ENCODE measurements at places on chromosomes 4 and X.

GRCh38 chr4:7932287-7932686 lies 7.4 kb downstream of the AFAP1 start:
- peak overlapping the region; percentile 53 for H3K27ac ChIP-seq
- DNase-seq: no peak
- H3K4me3 ChIP-seq: no peak overlapping the region
- H3K4me1 ChIP-seq: peaks cover 63% of the 10 kb centered on the region
- no peaks in the 10 kb centered on the region for H3K27me3 ChIP-seq
- H3K36me3 ChIP-seq: peaks cover 9% of the 10 kb centered on the region

GRCh38 chrX:15143825-15144121 lies 126.1 kb downstream of the ASB9 start:
- peaks cover 2% of the 10 kb centered on the region for H3K27me3 ChIP-seq
- H3K36me3 ChIP-seq: no peaks in the 10 kb centered on the region
- DNase-seq: no peak
- H3K27ac ChIP-seq: no peak overlapping the region
- H3K4me3 ChIP-seq: no peak overlapping the region
- H3K4me1 ChIP-seq: peaks cover 6% of the 10 kb centered on the region

GRCh38 chrX:24877854-24878650 lies 137.7 kb downstream of the ARX start:
- H3K36me3 ChIP-seq: no peaks in the 10 kb centered on the region
- H3K27me3 ChIP-seq: no peaks in the 10 kb centered on the region
- no peak for DNase-seq

- no peak overlapping the region for H3K4me3 ChIP-seq
- no peak for DNase-seq
- no peaks in the 10 kb centered on the region for H3K36me3 ChIP-seq
- peaks cover 3% of the 10 kb centered on the region for H3K4me1 ChIP-seq
These were observed 204.5 kb upstream of the PSAPL1 start for GRCh38 chr4:7638984-7639789.

DNA sequence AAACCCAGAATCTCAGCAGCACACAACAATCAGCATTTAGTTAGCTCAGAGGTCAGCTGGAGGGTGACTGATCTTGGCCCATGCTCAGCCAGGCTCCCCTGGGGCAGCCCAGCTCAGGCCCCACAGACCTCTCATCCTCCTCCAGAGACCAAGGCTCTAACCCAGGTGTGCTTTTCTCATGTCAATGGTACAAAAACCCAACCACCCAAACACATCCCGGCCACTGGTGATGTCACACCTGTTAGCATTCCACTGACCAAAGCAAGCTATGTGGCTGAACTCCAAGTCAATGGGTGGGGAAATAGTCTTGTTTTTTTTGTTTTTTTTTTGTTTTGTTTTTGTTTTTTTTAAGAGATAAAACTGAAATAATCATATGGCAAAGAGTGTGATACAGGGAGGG lies 77.5 kb downstream of the CYTL1 start:
- no peak overlapping the region for H3K27ac ChIP-seq
- no peaks in the 10 kb centered on the region for H3K4me1 ChIP-seq
- no peaks in the 10 kb centered on the region for H3K36me3 ChIP-seq
- no peak for DNase-seq
- H3K4me3 ChIP-seq: no peak overlapping the region
- peaks cover 25% of the 10 kb centered on the region for H3K27me3 ChIP-seq

- H3K36me3 ChIP-seq: no peaks in the 10 kb centered on the region
- peak overlapping the region; percentile 61 for H3K27ac ChIP-seq
- no peaks in the 10 kb centered on the region for H3K27me3 ChIP-seq
- H3K4me3 ChIP-seq: no peak overlapping the region
- no peak for DNase-seq
- H3K4me1 ChIP-seq: peaks cover 18% of the 10 kb centered on the region
These were observed 239.3 kb downstream of the GRIA2 start for GRCh38 chr4:157459785-157460184.

DNA sequence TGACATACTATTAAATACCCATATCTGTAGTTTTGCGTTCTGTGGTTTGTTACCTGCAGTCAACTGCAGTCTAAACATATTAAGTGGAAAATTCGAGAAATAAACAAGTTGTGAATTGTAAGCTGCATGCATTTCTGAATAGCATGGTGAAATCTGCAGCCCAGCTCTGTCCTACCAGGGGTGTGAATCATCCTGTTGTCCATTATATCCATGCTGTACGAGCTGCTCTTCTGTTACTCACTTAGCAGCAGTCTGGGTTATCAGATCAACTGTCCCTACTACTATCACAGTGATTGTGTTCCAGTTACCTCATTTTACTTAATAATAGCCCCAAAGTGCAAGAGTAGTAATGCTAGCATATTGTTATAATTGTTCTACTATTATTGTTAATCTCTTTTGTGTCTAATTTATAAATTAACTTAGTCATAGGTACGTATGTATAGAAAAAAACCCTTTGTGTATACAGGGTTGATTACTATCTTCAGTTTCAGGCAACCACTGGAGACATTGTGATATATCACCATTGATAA lies 173.7 kb upstream of the FAT4 start:
- H3K4me1 ChIP-seq: peaks cover 22% of the 10 kb centered on the region
- H3K36me3 ChIP-seq: no peaks in the 10 kb centered on the region
- H3K27ac ChIP-seq: no peak overlapping the region
- H3K4me3 ChIP-seq: no peak overlapping the region
- DNase-seq: no peak
- H3K27me3 ChIP-seq: no peaks in the 10 kb centered on the region

GRCh38 chrX:18855919-18856644 lies 127.8 kb downstream of the PHKA2 start:
- H3K27ac ChIP-seq: no peak overlapping the region
- H3K4me1 ChIP-seq: no peaks in the 10 kb centered on the region
- DNase-seq: no peak
- no peak overlapping the region for H3K4me3 ChIP-seq

- no peaks in the 10 kb centered on the region for H3K4me1 ChIP-seq
- H3K27ac ChIP-seq: no peak overlapping the region
- no peaks in the 10 kb centered on the region for H3K27me3 ChIP-seq
- no peak for DNase-seq
- H3K4me3 ChIP-seq: no peak overlapping the region
These were observed 31.9 kb downstream of the NSG1 start for GRCh38 chr4:4418676-4419390.

- peak; percentile 53 for DNase-seq
- H3K27me3 ChIP-seq: no peaks in the 10 kb centered on the region
- peak within 1 kb of the TSS; percentile 77 for H3K4me3 ChIP-seq
- H3K27ac ChIP-seq: no peak within 1 kb of the TSS
These were observed at the start of gene IGSF1 for GRCh38 chrX:131288738-131289511. Gene IGSF1 (minus strand): TSS chrX:131289306. CDS start chrX:131286674, 2,632 bp downstream.

- H3K27me3 ChIP-seq: no peaks in the 10 kb centered on the region
- no peak overlapping the region for H3K27ac ChIP-seq
- no peaks in the 10 kb centered on the region for H3K36me3 ChIP-seq
- no peak for DNase-seq
These were observed 1290.5 kb downstream of the ADGRL3 start for GRCh38 chr4:62490635-62491034.

DNA sequence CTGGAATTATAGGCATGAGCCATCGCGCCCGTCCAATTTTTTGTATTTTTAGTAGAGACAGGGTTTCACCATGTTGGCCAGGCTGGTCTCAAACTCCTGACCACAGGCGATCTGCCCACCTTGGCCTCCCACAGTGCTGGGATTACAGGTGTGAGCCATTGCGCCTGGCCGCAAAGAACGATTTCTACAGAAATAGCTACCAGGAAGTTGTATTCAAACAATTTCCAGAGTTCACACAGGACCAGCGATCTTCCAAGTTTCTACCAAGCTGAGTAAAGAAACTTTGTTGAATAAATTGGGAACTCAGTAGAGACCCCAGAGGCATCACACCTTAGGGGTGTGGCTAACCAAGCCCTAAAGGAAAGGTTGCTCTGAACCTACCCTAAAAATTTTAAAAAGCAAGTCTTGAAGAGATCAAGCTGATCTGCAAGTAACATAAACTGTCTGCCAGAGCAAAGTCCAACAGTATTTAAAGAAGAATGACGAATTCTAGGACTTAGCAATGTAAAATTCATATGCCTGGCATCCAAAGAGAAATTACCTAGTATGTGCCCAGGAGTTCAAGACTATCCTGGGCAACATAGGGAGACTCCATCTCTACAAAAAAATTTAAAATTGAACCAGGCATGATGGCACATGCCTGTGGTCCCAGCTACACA lies 48.4 kb upstream of the USP9X start:
- H3K4me3 ChIP-seq: no peak overlapping the region
- no peaks in the 10 kb centered on the region for H3K27me3 ChIP-seq
- no peaks in the 10 kb centered on the region for H3K4me1 ChIP-seq
- H3K36me3 ChIP-seq: peaks cover 2% of the 10 kb centered on the region
- DNase-seq: no peak

DNA sequence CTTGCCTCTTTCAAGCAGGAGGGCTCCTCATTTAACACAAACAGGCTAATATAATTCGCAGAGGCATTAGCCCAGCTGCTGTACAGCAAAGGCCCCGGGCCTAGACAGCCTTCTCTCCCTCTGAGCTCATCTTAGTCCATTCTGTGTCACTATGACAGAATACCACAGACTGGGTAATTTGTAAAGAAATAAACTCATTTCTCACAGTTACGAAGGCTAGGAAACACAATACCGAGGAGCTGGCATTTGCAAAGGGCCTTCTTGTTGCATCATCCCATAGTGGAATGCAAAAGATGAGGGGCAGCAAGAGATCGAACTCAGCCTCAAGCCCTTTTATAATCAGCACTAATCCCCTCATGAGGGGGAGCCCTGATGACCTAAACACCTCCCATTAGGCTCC lies 48.5 kb downstream of the TSPAN5 start:
- no peaks in the 10 kb centered on the region for H3K27me3 ChIP-seq
- DNase-seq: no peak
- H3K4me3 ChIP-seq: no peak overlapping the region
- no peak overlapping the region for H3K27ac ChIP-seq
- H3K36me3 ChIP-seq: no peaks in the 10 kb centered on the region

DNA sequence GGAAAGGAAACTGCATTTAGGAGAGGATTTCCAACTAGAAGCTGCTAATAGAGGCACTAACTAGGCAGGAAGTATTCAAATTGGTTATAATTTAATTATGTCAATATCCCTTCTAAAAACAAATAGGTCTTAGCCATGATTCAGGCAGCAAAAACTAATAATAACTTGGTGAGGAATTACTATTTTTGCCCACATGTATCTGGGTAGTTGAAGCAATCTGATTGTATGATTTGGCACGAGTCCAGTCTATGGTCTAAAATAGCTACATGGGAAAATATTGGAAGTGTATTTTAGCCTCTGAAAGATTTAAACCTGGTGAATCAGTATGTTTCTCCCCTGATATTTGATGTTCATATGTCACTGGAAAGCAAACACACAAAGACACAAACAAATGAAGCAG lies 62.2 kb downstream of the MFAP3L start:
- no peaks in the 10 kb centered on the region for H3K36me3 ChIP-seq
- peaks cover 7% of the 10 kb centered on the region for H3K4me1 ChIP-seq
- no peak overlapping the region for H3K27ac ChIP-seq
- no peak for DNase-seq
- no peak overlapping the region for H3K4me3 ChIP-seq

DNA sequence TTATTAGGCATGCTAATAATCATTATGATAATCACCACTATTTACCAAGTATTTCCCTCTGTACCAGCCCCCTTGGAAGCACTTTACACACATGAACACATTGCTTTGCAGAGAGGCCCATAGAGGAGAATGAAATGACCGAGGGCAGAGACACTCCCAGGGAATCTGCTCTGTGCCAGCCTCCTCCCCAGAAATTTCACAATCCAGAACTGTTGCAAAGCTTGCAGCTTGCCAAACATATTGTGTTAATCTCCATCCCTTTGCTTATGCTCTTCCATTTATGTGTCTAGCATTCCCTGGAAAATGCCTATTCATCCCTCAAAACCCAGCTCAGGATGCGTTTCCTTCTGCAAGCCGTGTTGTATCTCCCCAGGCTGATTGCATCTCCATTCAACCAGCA lies 37.8 kb downstream of the CYTL1 start:
- H3K4me3 ChIP-seq: no peak overlapping the region
- H3K27me3 ChIP-seq: no peaks in the 10 kb centered on the region
- no peak for DNase-seq
- H3K27ac ChIP-seq: no peak overlapping the region

DNA sequence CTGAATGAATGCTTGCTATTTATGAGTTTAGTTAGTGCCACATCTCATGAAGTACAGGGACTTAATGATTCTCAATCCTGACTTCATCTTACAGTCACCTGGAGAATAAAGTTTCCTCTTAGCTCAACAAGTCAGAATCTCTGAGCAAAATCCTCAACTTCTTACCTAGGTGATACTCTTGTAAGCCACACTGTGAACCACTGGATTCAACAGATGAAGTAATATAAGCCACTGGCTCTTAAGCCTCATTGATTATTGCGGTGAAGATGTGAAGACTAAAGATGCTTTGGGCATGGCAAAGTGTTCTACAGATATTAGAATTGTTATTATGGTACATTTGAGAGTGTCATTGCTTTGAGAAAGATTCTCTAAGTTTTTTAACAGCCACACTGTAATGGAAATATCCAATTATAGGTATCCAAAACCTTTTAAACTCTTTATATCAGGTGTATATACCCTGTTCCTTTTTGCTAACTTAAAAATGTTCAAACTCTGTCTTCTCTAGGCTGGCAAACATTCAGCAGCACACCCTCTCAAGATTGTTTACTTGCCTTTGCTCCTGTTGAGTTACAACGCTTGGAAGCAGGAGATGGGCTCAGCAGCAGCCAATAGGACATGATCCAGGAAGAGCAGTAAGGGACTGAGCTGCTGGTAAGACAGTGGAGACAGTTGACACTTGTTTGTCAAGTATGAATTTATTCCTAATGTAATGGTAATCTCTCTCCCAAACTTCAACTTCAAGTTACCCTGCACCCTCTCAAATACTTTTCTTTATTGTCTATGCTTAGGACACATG lies 43.4 kb downstream of the TET2 start:
- H3K36me3 ChIP-seq: peaks cover 11% of the 10 kb centered on the region
- no peak for DNase-seq
- H3K4me1 ChIP-seq: peaks cover 10% of the 10 kb centered on the region
- H3K27me3 ChIP-seq: no peaks in the 10 kb centered on the region

DNA sequence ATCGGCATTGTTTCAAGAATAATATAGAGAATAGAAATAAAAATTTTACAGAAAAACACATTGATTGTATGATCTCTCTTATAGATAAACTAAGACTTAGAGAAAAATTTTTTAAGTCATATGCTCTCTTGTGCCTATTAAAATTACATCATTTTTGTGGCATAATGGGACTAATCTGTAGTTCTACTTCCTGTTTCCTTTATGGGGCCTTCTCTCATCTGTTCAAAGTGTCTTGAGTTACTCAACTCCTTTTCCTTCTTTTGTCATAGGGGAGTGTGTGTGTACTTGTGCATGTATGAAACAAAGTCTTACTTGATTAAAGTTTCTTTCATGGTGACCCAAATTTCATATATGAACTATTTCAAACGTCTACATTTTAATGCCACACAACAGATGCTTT lies 1448.9 kb upstream of the TENM3 start:
- H3K4me1 ChIP-seq: no peaks in the 10 kb centered on the region
- H3K27ac ChIP-seq: no peak overlapping the region
- DNase-seq: no peak
- no peaks in the 10 kb centered on the region for H3K36me3 ChIP-seq
- H3K4me3 ChIP-seq: no peak overlapping the region
